ENCODE measurements at places on chromosomes 3 and 15. TPM values are rescaled to one million over a fixed set of nuclear protein-coding genes. Genes with fewer than 3 reads are reported as not detected.

The FSIP1 gene
- 0.48 TPM for total RNA-seq

The SLC51B gene
- total RNA-seq: not detected

DNA sequence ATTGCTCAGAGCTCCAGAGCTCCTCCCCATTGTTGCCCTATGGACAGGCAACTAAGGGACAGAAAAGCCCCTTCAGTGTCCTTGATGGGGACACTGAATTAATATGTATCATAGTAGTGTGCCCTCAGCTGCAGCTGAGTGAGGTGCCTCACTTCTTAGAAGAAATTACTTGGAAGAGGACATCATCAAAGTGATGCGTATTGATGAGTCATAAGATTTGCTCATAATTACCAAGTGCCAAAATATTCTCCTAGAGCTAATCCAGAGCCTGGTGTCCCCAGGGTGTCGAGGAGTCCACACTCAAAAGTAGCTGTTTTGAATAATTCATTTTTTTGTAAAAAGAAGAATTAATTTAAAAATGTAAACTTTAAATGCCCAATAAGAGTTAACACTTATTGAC lies 200.7 kb upstream of the SEMA6D start:
- no peak for DNase-seq

DNA sequence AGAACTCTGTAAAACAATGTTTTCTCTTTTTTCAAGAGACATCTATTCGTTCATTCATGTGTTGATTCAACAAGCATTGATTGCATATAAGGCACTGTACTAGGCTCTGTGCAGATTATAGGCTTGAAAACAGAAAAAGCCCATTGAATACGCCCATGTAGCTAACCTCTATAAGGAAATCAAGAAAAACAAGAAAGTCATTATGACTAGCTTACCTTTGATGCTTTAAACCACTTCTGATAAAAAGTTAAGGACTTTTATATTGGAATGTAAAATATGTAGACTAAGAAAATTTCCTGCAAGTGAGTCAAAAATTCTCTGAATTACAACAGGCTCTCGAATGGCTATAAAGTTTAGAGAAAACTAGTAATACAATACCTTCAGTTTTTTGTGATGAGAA lies 92.5 kb downstream of the BDH1 start:
- DNase-seq: no peak

DNA sequence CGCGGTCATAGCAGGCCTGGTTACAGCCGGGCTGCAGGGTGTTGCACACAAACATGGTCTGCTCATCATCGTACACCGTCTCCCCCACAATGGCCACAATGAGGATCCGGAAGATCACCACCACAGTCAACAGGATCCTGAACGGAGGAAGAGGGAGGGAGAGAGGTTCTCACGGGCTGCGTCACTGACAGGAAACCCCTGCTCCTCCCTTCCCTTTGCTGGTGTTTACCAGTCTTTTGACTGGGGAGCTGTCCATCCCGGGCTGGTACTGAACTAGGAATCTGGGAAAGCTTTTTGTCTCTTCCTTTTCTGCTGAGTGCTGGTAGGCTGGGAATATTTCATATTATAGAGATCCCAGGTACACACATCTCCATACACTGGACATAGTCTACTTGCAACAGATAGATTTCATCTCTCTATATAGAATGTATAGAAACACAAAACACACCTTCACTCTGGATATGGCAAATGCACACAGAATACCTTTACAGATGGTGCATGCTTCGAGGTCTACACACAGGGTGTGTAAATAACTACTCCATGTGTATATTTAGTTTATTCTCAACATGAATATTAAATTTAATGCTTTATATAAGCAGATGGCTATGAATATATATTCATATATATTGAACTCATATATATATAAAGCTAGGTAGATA lies 1.4 kb downstream of the GJD2 start:
- DNase-seq: no peak
